ENCODE measurements at places on chromosomes 11 and 22.

- no peak for DNase-seq
These were observed 22.5 kb downstream of the ASCC2 start for GRCh38 chr22:29815580-29815979.

DNA sequence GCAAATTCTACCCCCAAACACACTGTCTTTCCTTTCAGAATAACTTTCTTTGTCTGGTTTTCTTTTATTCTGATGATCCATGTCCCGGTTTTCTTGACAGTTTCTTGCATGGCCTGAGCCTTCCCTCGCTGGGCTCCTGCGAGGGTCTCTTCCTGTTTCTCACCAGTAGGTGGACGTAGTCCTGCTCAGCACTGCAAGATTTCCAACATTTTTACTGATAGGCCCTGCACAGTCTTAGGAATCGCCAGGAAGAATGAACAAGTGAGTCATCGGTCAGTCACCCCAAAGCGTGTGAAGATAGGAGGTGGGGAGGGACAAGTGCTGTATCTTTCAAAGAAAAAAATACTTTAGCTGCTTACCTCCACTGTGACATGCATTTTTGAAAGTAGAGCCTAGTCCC is 16.9 kb upstream of the KIRREL3 start:
- DNase-seq, result no peak

DNA sequence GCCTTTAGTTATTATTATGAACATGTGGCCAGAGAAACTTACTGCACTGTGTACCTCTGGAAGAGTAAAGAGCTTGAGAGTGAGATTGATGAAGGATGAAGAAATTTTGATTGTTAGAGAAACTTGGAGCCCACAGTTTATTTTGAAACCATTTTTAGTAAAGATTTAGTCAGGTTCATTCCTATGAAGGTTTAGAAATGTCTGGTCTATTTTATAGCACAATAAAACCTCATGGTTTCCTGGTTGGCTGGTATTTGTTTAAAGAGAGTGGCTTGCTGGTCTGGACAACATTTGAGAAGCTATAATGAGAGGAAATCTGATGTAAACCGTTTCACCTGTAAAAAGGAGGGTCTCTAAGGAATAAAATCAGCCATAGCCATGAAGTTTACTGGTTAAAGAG is 8.8 kb upstream of the PDE3B start:
- no peak for DNase-seq

GRCh38 chr11:71466358-71466757 is 13.4 kb downstream of the NADSYN1 start:
- no peak for DNase-seq

- DNase-seq, result no peak
These were observed 332.4 kb downstream of the TBC1D22A start for GRCh38 chr22:47094861-47095330.

GRCh38 chr11:88455974-88456373 is 118.4 kb upstream of the CTSC start:
- no peak for DNase-seq

DNA sequence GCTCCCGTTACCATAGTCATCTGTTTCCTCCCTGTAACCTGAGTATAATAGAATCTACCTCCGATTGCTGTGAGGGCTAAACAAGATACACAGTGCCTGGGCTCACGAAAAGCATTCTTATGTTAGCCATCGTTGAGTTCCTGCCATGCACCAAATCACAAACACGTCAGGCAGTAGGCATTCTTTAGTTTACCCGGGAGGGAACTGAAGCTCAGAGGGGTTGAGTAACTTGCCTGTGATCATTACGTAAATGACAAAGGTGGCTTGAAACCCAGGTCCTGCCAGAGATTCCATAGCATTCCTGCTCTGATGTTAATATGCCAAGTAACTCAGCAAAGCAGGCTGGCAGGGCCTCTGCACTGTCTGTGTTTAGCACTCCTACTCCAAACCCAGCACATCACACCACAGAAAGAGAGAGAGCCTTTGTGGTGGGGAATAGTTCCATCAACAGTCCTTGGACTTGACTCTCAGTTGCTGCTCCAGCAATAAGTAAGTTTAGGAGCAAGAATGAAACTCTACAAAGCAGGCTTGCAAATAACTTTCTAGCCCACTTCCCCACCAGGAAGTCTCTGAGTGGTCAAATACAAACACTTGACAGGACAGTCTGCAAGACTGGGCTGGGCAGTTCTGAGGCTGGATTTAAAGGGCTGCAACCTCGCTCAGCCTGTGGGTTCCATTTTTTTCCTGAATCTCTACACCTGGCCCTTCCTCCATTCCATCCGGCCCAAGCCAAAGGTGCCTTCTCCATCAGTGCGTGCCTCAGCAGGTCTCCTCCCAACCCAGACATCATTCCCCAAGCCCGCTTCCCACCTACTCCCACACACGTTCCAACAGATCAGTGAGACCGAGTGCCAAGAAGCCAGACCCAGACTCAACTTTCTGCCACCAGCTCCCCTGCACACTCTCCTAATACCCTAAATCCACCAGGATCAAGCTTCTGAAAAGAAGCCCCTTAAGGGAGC is 1.1 kb downstream of the SCN2B start:
- no peak for DNase-seq

- no peak for DNase-seq
These were observed at the start of gene SMIM45 for GRCh38 chr22:41951898-41952474. Gene SMIM45, plus strand, starts transcription at chr22:41952150.

DNA sequence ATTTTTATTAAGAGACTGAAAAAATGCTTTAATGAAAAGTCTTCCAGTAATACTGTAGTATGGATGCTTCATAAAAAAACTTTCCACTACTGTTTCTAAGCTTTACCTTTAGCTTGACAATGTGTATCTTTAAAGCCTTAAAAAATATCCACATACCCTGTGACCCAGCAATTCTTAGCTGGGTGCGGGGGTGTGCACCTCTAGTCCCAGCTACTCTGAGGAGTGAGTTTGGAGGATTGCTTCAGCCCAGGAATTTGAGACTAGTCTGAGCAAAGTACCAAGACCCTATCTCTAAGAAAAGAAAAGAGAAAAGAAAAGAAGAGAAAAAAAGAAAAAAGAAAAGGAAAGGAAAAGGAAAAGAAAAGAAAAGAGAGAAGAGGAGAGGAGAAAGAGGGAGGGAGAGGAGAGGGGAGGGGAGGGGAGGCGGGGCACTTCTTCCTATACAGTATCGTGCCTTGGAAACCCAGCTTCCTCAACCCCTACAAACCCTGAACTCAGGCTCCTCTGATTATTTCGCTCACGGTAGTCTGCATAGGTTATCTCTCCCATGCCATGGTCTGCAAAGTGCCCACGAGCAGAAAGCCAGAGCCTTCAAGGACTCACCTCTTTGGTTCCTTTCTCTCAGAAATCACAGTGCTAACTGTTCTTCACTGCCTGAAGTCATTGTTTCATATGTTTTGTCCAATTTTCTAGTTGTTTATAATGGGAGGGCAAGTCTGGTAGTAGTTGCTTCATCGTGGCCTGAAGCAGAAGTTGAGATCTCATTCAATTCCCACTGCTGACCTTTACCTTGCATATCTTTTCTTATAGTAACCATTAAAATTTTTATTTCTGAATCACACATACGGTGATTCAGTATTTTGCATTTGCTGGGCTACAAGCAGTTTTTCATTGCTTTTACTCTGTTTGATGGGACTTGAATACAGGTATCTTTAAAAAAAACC is 82.2 kb downstream of the FAM83F start:
- no peak for DNase-seq

- DNase-seq, result peak; percentile 66
These were observed at the start of gene TSPO for GRCh38 chr22:43151251-43152002. Gene TSPO, plus strand, starts transcription at chr22:43151559. Its CDS starts 7,680 bp downstream, at chr22:43159239.

GRCh38 chr22:45804319-45804985 is 132.8 kb downstream of the ATXN10 start:
- no peak for DNase-seq

- DNase-seq, result no peak
These were observed 9.4 kb downstream of the ALDH3B1 start for GRCh38 chr11:68019486-68019885.

- peak; percentile 3 for DNase-seq
These were observed 71.5 kb upstream of the VSTM5 start for GRCh38 chr11:93921695-93922468.

- no peak for DNase-seq
These were observed 27.4 kb downstream of the FAR1 start for GRCh38 chr11:13695886-13696285.

DNA sequence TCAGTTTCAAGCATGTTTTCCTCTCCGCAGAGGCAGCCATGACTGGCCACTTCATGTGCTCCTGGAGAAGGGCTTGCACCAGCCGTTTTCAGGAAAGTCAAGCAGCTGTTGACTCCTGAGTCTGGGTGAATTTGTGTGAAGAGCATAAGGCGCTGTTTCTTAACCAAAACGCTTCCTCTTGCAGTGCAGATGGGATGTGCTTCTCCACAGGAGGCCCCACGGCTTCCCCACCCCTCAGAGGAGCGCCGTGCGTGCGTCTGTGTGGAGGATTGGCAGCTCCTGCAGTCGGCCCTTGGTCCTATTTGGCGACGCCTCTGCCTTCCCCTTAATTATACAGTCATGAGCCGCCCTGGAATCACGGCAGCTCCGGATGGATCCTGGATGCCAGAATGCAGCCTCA is 54.1 kb upstream of the B3GAT1 start:
- DNase-seq, result no peak

DNA sequence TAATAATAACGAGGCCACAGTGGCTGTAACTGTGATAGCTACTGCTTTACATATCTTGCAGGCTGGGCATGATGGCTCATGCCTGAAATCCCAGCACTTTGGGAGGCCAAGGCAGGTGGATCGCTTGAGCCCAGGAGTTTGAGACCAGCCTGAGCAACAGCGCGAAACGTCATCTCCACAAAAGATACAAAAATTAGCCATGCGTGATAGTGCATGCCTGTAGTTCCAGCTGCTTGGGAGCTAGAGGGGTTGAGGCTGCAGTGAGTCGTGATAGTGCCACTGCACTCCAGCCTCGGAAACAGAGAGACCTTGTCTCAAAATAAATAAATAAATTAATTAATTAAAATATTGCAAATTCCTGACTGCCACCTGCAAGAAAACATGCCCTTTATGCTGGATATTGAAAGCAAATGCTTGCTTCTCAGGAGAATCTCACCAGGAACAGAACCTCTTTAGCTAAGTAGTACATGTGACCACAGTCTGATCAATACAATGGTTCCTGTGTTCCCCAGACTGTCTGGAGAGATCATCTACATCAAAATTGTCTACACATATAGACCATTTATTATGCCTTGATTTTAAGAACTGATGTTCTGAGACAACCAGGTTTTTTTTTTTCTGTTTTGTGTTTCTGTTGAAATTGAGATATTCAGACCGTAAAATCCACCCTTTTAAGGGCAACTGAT is 6.3 kb downstream of the ZBTB3 start:
- DNase-seq, result no peak

GRCh38 chr11:95715777-95716241 is 73.8 kb downstream of the FAM76B start:
- DNase-seq, result peak; percentile 58

DNA sequence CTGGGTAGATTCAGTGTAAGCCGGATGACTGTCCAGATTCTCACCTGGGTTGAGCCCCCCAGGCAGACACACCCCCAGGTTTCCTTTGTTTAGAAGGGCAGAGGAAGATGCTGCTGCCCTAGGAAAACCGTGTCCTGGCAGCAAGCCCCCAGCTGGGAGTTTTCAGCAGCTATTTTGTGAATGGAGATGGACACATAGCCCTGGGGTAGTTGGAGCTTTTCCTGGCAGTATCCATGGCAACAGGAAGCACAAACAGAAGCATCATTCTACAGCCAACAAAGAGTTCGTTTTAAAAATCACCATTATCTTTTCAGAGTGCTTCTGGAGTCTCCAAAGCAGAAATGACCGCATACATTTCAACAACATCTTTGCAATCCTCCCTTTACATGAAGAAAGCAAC is 245.5 kb downstream of the BRD1 start:
- DNase-seq, result no peak

DNA sequence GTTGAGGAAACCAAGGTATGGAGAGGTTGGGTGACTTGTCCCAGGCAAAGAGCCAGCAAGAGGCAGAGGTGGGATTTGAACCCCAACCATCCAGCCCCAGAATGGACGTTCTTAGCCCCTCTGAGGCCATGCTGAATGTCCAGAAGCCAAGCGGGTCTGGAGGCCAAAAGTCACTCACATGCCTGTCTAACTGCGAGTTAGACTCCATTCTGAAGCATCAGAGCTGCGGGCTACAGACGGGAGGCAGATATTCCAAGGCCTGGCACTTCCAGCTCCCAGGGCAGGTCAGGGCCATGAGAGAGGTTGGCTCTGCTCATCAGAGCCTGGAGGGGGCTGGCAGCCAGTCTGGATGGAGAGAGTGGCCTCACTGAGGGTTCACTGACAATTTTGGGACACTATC is 616.5 kb downstream of the BRD1 start:
- DNase-seq, result no peak

GRCh38 chr11:128943428-128943976 is 831 bp upstream of the TP53AIP1 start:
- no peak for DNase-seq

DNA sequence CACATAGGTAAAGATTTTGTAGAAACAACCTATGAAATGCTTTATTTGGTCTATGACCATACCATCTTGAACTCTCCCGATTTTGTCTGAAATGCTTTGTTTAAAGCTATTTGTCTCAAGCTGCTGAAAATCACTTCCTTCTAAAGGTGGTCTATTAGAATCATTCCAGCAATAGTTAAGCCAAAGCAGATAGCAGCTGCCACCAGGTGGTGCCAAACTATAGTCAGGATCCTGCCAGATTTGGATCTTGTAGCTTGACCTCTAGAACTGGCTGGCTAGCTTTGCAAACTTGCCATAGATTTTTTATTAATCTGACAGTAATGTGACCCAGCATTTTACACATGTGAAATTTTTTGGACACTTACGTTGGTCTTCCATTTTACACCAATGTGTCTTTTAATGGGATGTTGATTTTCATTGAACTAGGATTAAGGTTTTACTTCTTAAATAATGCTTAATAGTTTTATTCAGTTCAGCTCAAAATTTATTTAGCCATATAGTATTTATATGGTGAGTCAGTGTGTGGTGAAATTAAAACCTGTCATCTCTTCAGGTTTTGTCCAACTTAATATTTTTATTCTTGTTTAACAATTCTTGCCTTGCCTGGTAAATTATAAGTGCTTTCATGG is 19.7 kb downstream of the CTR9 start:
- DNase-seq, result peak; percentile 19

DNA sequence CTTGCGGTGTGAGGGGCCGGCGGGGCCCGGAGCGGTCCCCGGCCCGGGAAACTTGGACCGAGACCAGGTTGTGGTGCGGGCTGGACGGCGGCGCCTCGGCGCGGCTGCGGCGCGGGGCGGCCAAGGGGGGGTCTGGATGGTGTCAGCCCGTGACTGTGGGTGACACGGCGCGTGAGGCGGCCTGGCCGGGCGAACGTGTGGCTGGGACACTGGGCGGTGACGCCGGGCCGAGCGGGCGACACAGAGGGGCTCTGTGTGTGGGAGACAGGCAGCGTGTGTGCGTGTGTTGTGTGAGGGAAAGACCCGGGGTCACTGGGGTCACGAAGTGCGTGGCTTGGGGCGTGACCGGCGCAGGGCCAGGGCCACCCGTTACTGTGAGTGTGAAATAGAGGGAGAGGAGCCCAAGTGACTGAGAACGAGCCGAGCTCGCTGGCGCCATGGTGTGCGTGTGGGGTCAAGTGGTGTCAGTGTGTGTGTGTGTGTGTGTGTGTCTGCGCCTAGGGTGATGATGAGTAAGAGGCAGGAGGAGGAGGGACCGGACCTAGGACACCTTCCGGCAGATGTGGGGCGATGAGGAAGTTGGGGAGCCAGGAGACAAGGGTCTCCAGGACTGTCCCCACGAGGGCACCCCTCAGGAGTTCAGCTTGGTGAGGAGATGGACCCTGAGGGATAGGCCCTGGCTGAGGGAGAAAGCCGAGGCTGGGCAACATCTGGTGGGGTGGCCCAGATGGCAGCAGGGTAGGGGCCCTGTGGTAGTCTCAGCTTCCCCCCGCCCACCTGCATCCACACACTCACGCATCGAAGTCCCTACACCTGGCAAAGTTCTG is 817 bp downstream of the RELT start:
- peak; percentile 77 for DNase-seq

GRCh38 chr11:64916040-64916774 is 802 bp downstream of the ATG2A start:
- DNase-seq, result peak; percentile 13

All from activated CD4-positive, alpha-beta T cell treated with anti-CD3 and anti-CD28 coated beads, Interleukin-2, amount 50 U/mL, for 48 hours (primary cell).